Activated T-cell treated with anti-CD3 and anti-CD28 coated beads for 1 hour (primary cell): ENCODE measurements at places on chromosomes 5 and 9.

- DNase-seq, result no peak
Observed at GRCh38 chr9:96067004-96067403, 191.5 kb downstream of the ERCC6L2 start.

DNA sequence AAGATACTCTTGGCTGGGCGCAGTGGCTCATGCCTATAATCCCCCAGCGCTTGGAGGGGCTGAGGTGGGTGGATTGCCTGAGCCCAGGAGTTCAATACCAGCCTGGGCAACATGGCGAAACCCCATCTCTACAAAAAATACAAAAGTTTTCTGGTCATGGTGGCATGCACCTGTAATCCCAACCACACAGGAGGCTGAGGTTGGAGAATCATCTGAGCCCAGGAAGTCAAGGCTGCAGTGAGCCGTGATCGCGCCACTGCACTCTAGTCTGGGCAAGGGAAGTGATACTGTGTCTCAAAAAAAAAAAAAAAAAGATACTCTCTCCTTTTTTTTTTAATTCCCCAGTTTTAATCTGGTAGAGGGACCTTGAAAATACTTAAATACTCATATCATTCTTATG lies 15.0 kb downstream of the ANKRD33B start:
- no peak for DNase-seq

DNA sequence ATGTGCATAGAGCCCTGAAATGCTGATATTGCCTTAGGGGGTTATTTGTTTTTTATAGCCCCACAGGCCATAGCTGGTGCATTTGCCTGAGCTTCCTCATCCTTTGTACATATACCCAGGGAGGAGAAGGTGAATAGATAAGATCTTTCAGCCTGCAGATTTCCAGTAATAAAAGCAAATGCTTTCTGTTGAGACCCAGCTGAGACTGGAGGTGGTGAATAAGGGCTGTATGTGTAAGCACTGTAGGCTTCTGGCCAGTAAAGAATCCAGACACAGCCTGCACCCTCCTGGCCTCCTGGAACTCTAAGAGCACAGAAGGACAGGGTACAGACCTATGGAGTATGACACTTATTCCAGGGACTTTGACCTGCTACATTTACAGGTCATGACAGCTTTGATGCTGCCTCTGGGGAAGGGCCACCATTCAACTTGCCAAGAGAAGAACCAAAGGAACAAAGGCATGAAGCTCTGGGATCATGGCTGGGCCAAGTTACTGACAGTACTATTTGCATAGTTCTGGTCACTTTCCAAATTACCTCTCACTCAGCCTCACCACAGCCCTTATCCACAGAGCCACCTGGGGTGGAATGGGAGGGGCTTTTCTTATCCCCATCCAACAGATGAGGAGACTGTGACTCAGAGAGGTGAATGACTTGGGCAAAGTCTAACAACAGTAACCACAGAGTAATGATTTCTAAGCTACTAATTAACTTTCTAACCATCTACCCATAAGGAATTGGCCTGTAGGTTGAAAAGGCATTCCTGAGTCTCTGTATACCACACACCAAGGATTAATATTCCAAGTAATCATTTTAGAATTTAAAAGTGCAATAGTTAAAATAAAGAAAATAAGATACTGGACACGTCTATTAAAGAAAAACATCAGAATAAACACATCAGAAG lies 604.5 kb upstream of the KLF4 start:
- no peak for DNase-seq

DNA sequence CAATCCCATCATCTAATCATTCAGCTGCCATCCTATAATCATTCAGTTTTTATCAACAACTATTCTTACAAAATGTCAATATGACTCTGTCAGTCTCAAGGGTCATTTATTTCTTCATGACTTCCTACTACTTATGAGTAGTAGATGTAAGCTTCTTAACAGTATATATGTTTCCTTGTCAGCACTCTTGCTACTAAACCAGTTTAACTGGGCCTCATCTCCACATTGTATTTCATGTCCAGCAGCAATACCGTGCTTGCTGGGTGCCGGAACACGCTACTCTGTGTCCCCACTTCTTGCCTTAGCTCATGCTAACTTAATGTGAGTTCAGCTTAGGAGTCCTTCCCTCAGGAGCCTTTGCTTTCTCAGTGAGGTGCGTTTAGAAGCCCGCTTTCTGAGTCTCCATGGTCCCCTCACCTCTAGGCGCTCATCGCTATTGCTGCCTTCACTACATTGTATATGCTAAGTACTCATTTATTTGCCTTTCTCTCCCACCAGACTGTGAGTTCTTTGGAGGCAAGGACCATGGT lies 32.9 kb downstream of the ELL2 start:
- no peak for DNase-seq

DNA sequence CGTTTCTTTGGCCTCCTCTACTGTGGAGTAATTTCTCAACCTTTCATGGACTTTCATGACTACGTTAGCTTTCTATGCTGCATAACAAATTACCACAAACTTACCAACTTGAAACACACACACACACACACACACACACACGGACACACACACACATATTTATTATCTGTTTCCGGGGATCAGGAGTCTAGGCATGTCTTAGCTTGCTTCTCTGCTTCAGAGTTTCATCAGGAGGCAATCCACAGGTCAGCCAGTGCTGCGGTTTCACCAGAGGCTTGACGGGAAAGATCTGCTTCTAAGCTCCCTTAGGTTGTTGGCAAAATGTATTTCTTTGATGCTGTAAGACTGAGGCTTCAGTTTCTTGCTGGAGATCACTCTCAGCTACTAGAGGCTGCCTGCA lies 59.0 kb upstream of the C9orf72 start:
- DNase-seq, result no peak

DNA sequence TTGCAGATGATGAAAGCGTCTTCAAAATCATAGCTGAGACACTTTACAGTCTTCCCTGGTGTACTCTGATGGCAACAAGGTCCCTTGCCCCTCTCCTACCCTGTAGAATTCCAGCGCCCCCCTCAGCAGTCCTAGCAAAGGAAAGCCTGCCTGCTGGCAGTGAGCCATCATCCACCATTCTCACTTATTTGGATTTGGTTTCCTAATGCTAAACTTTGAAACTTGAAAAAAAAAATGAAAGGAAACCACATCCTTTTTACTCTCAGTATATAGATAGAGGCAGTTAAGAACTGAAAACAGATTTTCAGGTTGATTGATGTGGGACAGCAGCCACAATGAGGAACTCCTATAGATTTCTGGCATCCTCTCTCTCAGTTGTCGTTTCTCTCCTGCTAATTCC lies at the start of gene GZMA:
Gene GZMA (plus strand): TSS at position 299 of the 400 bp plus-strand sequence. CDS start 37 bp downstream, at position 336.
- no peak for DNase-seq

GRCh38 chr5:60677850-60678664 lies 21.9 kb downstream of the DEPDC1B start:
- DNase-seq, result no peak

DNA sequence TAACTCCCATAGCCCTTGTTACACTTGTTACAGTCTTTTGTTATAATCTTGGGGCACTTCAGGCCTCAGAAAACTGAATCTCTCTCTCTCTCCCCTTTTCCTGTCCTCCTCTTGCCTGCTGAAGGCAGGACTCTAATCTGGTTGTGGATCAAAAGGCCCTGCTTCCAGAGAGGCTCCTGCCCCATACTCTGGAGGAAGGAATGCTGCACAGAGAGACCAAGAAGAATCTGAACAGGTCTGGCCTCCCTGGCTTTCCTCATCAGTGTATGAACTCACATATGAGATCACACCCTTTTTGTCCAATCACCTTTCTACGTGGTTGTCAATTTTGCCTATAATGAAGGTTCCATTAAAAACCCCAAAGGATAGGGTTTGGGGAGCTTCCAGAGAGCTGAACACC lies 26.2 kb upstream of the LVRN start:
- DNase-seq, result no peak

- no peak for DNase-seq
Observed at GRCh38 chr5:125151150-125151900, 404.9 kb upstream of the ZNF608 start.

DNA sequence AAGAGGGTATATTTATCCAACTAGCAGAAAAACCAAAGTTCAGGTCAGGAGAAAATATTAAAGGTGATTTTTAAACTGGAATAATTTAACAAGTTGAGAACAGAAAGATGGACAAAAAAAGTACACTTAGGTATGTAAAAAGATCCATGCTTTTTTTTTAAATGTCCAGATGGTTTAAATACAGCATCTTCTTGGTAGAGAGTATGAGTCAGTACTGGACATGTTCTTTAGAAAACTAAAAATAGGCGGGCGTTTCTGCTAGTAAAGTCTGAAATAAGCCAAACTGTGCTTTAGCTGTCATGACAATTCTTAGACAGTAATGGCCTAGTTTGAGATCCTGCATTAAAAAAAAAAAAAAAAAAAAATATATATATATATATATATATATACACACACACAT lies 255.9 kb upstream of the ST8SIA4 start:
- DNase-seq, result no peak

- no peak for DNase-seq
Observed at GRCh38 chr5:56012281-56012963, 17.7 kb upstream of the IL6ST start.

DNA sequence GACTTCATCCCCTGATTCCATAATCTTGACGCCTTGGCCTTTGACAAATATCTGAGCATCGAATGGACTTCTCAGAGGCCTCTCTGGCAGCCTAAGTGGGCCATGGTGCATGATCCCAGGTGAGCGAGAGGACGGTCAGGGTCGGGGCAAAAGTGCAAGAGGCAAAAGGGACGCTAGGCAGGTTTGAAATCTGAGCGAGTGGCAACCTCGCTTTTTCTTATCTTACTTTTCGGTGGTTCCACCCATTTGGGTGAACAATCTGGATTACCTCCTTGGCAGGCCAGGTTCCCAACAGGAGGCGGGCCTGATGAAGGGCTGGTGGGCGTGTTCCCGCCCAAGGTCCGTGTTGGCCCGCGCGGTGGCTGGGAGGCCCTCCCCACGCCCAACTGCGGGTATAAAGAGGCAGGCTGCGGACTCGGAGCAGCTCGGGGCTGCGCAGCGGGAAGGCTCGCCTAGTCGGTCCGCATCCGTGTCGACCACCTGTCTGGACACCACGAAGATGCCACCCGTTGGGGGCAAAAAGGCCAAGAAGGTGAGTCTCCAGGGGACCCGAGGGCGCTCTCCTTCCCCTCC lies at the start of gene BHMT:
Gene BHMT (plus strand): TSS at position 423 of the 573 bp plus-strand sequence. CDS start 77 bp downstream, at position 500.
- no peak for DNase-seq

DNA sequence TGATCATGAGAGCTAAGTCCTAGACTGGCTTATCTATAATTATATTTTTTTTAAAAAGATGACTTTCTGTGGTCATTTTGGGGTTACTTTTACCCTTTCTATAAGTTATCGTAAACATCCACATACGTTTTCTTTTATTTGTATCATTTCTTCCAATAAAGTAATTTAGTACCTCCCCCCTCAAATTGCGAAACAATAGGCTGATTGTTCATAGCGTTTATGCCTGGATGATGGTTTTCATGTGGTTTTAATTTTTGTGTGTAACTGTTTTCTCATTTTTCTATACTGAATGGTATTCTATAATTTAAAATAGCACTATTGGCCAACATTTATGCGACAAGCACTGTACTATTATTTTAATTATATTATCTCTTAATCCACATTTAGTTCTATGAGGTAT lies 44.5 kb downstream of the SMC5 start:
- DNase-seq, result no peak

DNA sequence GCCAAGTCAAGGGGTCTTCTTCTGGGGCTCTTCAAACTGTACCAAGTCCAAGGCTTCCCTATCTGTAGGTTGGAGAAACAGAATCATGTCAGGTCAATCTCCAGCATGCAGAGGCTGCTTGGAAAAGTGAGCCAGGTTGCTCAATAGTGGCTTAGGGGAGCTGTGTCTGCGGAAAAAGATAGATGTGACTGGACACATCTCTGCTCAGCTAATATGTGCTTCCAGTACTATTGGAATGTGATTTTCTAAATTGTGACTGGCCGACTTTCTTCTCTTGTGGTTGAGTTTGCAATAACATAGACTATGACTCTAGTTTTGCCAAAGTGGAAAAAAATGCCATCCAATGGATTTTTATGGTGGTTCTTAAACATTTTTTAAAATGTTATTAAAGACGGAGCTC lies 136.7 kb downstream of the BOD1 start:
- DNase-seq, result no peak

DNA sequence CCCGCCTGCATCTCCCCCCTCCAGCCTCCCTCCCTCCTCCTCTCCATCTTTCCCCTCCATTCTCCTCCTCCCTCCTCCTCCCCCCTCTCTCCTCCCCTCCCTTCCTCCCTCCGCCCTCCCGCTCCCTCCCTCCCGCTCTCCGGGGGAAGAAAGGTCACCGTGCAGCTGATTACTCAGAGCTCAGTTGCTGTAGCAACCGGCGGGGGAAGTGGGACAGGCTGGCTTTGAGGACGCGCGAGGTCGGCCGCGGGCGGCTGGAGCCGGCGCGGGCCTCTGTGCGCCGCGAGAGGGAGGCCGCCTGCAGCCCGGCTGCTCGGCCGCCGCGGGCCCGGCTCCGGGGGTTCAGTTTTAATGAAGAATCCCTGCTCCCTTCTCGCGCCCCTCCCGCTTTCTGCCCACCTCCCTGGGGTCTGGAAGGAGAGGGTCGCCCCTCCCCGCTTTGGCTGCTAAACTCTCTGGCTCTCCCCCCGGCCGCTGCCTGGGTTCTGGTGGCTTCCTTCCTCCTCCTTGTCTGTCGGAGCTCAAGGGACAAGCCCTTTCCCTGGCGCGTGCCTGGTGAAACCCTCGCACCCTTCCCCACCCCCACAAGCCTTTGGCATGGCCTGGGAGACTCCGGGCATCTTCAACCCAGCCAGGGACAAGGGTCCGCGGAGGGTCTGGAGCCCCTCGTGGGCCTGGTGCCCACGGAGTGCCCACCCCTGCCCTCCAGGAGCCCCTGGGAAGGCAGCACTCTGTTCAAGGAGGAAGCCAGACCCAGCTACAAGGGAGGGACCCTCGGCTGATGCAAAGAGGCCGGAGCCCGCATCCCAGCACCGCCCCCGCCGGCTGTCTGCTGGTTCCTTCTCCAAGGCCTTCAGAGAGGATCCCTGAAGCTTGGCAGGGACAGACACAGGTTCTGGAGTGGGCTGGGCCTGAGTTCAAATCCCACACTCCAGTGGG lies 160.3 kb downstream of the C9orf50 start:
- DNase-seq, result peak; percentile 73

DNA sequence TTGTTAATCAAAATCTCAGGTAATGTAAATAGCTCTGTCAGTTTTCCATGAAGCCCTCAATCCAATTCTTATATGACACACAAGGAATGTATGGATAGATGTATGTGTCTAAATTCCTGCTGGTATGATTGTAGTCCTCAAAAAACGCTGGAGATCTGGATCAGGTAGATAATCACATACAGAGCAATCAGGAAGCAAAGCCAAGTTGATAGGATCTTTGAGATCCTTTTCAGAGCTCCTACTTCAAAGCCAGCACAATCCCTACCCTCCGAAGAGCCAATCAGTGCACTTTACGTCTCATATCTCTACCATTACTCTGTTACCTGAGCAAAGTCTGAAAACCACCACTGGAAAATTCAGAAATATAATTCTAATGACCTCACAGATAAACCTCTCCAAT lies 27.4 kb downstream of the TYRP1 start:
- DNase-seq, result no peak
